Amygdala (tissue), 56 donors: ENCODE measurements at places on chromosomes 3 and 15.

GRCh38 chr15:38038659-38039442 lies 104.4 kb downstream of the TMCO5A start:
- DNase-seq = no peak

DNA sequence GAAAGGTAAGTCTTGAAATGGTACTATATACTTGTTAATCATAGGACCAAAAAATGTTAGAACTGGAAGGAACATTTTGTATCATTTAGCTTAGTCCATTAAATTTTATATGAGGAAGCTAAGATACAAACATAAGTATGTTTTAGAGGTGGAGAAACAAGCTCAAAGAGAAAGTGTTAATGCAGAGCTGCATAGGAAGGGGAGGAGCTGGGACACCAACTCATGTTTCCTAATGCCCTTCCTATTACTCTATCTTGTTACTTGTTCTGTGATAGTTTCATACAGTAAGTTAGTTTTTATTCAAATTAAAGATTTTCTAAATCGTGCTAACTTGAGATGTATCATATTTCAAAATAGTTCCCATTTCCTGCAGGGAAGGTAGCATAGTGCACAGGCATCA lies 7.4 kb downstream of the SLC35A5 start:
- no peak for DNase-seq

DNA sequence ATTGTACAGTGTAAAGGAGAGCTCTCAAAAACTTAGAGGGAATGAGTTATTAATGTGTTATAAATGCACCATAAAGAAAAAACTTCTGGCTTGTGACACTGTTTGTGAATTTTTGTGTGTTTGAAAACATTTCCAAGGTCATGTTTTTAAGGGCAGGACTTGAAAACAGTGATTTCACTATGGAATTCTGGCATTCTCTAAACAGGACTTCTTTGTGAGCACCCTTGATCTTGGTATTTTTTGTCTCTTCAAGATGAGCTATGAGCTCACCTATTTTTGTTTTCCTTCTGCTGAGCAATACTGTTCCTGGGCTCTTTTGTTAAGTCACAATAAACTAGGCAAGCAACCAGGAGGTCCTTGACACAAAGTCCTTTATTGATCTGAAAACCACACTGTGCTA lies 284.4 kb downstream of the RBMS3 start:
- no peak for DNase-seq

GRCh38 chr15:95932676-95933075 lies 397.8 kb upstream of the NR2F2 start:
- no peak for DNase-seq

DNA sequence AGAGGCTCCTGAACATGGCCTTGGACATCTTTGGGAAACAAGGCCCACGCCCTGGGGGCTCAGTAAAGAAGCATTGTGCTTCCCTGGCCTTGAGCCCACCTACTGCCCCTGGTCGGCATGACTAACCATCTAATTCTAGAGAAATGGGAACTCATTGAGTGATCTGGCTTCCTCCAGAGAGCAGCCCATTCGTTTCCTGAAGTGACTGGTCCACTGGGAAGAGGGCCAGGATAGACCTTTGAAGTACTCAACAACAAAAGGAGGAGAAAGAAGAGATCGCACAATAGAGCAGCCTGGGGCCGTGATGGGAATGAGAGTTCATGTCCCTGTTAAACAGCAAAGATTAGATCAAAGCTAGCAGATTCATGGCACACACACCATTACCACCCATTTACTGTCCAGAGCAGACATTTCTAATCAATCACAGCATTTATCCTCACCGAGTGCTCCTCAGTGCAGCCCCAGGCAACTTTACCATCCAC lies 514.4 kb upstream of the PROK2 start:
- no peak for DNase-seq

GRCh38 chr15:54567408-54568035 lies 589.3 kb downstream of the UNC13C start:
- no peak for DNase-seq

- DNase-seq = no peak
Measured at GRCh38 chr3:33886015-33886414, 87.6 kb downstream of the PDCD6IP start.
